Left lung (tissue), 14 donors: ENCODE measurements at places on chromosomes 2 and 18.

- H3K4me1 ChIP-seq = no peaks in the 10 kb centered on the region
- no peak overlapping the region for H3K27ac ChIP-seq
- no peaks in the 10 kb centered on the region for H3K27me3 ChIP-seq
These were observed 199.5 kb upstream of the MEIS1 start for GRCh38 chr2:66235428-66235827.

- H3K4me3 ChIP-seq = no peak overlapping the region
- H3K4me1 ChIP-seq = no peaks in the 10 kb centered on the region
- H3K27ac ChIP-seq = no peak overlapping the region
These were observed 54.2 kb downstream of the MDH1 start for GRCh38 chr2:63642946-63643345.

GRCh38 chr2:239368906-239369552, 31.8 kb downstream of the HDAC4 start:
- H3K27me3 ChIP-seq = no peaks in the 10 kb centered on the region
- no peak overlapping the region for H3K4me3 ChIP-seq
- no peak for DNase-seq
- H3K4me1 ChIP-seq = no peaks in the 10 kb centered on the region

DNA sequence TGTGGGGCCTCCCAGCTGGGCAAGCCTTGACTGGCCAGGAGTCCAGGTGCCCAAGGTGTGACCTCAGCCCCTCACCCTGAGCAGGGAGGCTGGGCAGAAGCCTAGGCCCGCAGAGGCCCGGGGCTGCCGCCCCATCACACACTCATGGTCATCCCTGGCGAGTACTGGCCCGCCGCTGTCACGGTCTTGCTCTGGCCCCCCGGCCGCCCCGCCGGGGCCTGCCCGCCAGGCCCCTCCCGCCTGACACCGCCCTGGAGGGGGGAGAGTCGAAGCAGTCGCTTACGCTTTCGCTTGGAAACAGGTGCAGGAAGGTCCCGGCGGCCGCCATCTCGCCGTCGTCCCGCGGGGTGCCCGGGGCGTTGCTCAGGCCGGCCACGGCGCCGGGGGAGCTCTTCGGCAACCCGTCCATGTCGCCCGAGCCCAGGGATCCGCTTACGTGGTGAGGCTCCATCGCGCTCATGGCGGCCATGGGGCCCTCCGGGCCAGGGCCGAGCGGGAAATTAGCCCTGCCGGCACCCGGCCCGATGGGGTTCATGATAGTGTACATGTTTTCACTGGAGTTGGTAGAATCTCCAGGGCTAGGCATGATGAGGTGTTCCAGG, 26.6 kb upstream of the ANKRD62 start:
- no peaks in the 10 kb centered on the region for H3K4me1 ChIP-seq
- H3K27ac ChIP-seq = no peak overlapping the region
- no peaks in the 10 kb centered on the region for H3K36me3 ChIP-seq
- peak; percentile 74 for DNase-seq
- H3K27me3 ChIP-seq = no peaks in the 10 kb centered on the region

- H3K4me3 ChIP-seq = no peak overlapping the region
- no peak overlapping the region for H3K27ac ChIP-seq
- no peaks in the 10 kb centered on the region for H3K27me3 ChIP-seq
- DNase-seq = no peak
- no peaks in the 10 kb centered on the region for H3K36me3 ChIP-seq
- H3K4me1 ChIP-seq = no peaks in the 10 kb centered on the region
These were observed 63.8 kb downstream of the ARL6IP6 start for GRCh38 chr2:152782171-152782570.

- peaks cover 9% of the 10 kb centered on the region for H3K4me1 ChIP-seq
- H3K36me3 ChIP-seq = no peaks in the 10 kb centered on the region
- no peak for DNase-seq
- H3K27me3 ChIP-seq = no peaks in the 10 kb centered on the region
- peak overlapping the region; percentile 33 for H3K27ac ChIP-seq
- H3K4me3 ChIP-seq = no peak overlapping the region
These were observed 163.5 kb downstream of the UXS1 start for GRCh38 chr2:106030287-106031268.

- no peak for DNase-seq
- no peak overlapping the region for H3K4me3 ChIP-seq
- H3K4me1 ChIP-seq = no peaks in the 10 kb centered on the region
- no peak overlapping the region for H3K27ac ChIP-seq
- H3K36me3 ChIP-seq = no peaks in the 10 kb centered on the region
- no peaks in the 10 kb centered on the region for H3K27me3 ChIP-seq
These were observed 149.4 kb upstream of the DCC start for GRCh38 chr18:52190631-52191030.

GRCh38 chr18:51241226-51241625, 43.7 kb upstream of the MEX3C start:
- no peak overlapping the region for H3K4me3 ChIP-seq
- H3K27me3 ChIP-seq = no peaks in the 10 kb centered on the region
- no peaks in the 10 kb centered on the region for H3K36me3 ChIP-seq
- no peaks in the 10 kb centered on the region for H3K4me1 ChIP-seq
- DNase-seq = no peak
- no peak overlapping the region for H3K27ac ChIP-seq

GRCh38 chr2:69741575-69742321, at the start of gene ANXA4:
Gene ANXA4 (plus strand): TSS chr2:69742134. CDS start chr2:69781566, 39,432 bp downstream.
- H3K4me3 ChIP-seq = peak within 1 kb of the TSS; percentile 68
- no peaks in the 10 kb centered on the region for H3K36me3 ChIP-seq
- peak within 1 kb of the TSS; percentile 94 for H3K27ac ChIP-seq
- no peaks in the 10 kb centered on the region for H3K27me3 ChIP-seq

DNA sequence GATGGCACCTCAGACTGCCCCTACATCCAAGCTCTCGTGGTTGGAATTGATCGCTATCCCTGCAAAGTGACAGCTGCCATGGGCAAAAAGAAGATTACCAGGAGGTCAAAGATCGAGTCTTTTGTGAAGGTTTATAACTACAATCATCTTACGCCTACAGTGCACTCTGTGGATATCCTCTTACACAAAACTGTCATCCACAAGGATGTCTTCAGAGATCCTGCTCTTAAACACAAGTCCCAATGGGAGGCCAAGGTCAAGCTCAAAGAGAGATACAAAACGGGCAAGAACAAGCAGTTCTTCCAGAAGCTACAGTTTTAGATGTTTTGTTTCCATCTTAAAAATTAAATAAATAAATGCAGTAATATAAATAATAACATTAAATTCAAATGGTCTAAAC, 45.4 kb downstream of the INO80D start:
- no peak overlapping the region for H3K4me3 ChIP-seq
- no peaks in the 10 kb centered on the region for H3K27me3 ChIP-seq
- no peaks in the 10 kb centered on the region for H3K4me1 ChIP-seq
- no peak overlapping the region for H3K27ac ChIP-seq
- no peaks in the 10 kb centered on the region for H3K36me3 ChIP-seq

- H3K27ac ChIP-seq = no peak overlapping the region
- no peak overlapping the region for H3K4me3 ChIP-seq
- no peak for DNase-seq
- H3K27me3 ChIP-seq = no peaks in the 10 kb centered on the region
These were observed 460.2 kb upstream of the UBE2E3 start for GRCh38 chr2:180520206-180520605.

- peak; percentile 66 for DNase-seq
- no peaks in the 10 kb centered on the region for H3K27me3 ChIP-seq
- H3K4me1 ChIP-seq = no peaks in the 10 kb centered on the region
- H3K27ac ChIP-seq = no peak overlapping the region
- H3K36me3 ChIP-seq = no peaks in the 10 kb centered on the region
These were observed 31.9 kb upstream of the GALNT14 start for GRCh38 chr2:31170071-31170698.

- no peaks in the 10 kb centered on the region for H3K36me3 ChIP-seq
- no peaks in the 10 kb centered on the region for H3K4me1 ChIP-seq
- no peaks in the 10 kb centered on the region for H3K27me3 ChIP-seq
- no peak for DNase-seq
These were observed 124.8 kb downstream of the NUP35 start for GRCh38 chr2:183248866-183249567.

DNA sequence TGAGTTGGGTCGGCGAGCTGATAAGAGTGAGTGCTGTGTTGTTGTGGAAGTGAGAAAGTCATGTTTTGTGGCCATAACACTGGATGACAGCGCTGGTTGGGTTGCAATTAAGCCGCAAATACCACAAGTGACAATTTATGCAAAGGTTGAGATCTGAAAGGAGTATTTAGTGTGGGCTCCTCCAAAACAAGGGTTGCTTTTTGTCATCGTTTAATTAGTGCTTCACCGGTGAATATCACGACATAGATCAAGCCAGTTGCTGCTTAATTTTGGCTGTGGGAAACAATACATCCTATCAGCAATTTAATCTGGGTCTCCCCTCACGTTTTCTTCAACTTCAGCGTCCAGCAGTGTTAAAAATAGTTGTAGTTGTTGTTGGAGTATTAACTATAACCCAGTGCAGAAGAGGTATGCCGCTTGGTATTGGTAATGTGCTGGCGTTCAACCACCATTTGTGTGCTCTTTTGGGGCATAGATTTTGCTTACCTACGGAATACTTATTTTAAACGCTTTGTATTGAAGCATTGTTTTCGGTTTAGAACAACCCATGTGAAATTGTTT, 662 bp downstream of the ACVR2A start:
- H3K4me1 ChIP-seq = peaks cover 33% of the 10 kb centered on the region
- H3K27me3 ChIP-seq = no peaks in the 10 kb centered on the region
- peak overlapping the region; percentile 47 for H3K4me3 ChIP-seq
- no peaks in the 10 kb centered on the region for H3K36me3 ChIP-seq

GRCh38 chr18:76504749-76505148, 9.7 kb upstream of the ZNF516 start:
- H3K36me3 ChIP-seq = no peaks in the 10 kb centered on the region
- H3K4me1 ChIP-seq = peaks cover 55% of the 10 kb centered on the region
- no peak for DNase-seq
- H3K4me3 ChIP-seq = no peak overlapping the region

DNA sequence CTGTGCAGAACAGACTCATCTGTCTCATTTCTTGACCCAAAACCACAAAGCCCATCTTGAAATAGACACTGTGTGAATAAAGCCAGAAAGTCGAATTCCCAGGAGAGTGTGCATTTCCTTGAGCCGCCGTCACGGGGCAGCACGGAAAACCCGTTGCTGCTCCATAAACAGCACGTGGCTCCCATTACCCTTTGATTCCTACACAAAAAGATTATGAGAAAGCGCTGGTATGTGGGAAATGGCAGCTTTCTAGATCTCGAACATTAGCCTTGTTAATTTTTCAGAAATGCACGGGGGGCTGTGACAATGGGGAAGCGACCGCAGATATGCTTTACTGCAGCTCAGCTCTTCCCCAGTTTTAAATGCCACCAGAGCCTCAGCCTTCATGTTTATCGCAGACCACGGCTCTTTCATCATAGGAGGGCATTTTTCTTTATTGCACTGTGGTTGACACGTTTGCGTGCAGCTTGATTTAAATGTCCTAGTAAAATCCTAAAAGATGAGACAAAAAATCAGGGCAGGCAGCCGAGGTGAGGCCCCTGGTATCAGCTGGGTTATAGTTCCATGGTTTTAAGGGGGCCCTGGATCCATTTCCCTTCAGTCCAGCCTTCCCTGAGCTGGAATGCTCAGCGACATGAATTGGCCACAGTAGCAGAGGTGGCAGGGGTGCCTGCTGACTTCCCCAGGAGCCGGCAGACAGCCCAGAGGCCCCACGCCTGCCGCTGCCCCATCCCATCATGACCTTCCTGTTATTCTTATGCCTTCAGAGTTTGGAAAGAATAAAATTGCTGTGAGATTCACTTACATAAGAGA, 249.3 kb downstream of the NDUFA10 start:
- DNase-seq = no peak
- no peaks in the 10 kb centered on the region for H3K4me1 ChIP-seq
- H3K27ac ChIP-seq = no peak overlapping the region
- no peak overlapping the region for H3K4me3 ChIP-seq

- no peaks in the 10 kb centered on the region for H3K27me3 ChIP-seq
- no peak for DNase-seq
- H3K36me3 ChIP-seq = no peaks in the 10 kb centered on the region
- peaks cover 11% of the 10 kb centered on the region for H3K4me1 ChIP-seq
These were observed at the start of gene PLCD4 for GRCh38 chr2:218607436-218608115. Gene PLCD4 (plus strand): TSS chr2:218607899. CDS start chr2:218615740, 7,841 bp downstream.
